ENCODE measurements at places on chromosomes 6 and 20.

GRCh38 chr20:59620860-59621505, 16.6 kb downstream of the PHACTR3 start:
- DNase-seq, result no peak

GRCh38 chr20:14616003-14616402, 278.6 kb upstream of the FLRT3 start:
- no peak for DNase-seq

- peak; percentile 25 for DNase-seq
These were observed 166.6 kb upstream of the MARCKS start for GRCh38 chr6:113690281-113691259.

GRCh38 chr6:146878952-146879340, 280.2 kb downstream of the ADGB start:
- DNase-seq, result no peak
